ENCODE measurements at places on chromosomes 2 and 18. TPM values are rescaled to one million over a fixed set of nuclear protein-coding genes. Genes with fewer than 3 reads are reported as not detected.

DNA sequence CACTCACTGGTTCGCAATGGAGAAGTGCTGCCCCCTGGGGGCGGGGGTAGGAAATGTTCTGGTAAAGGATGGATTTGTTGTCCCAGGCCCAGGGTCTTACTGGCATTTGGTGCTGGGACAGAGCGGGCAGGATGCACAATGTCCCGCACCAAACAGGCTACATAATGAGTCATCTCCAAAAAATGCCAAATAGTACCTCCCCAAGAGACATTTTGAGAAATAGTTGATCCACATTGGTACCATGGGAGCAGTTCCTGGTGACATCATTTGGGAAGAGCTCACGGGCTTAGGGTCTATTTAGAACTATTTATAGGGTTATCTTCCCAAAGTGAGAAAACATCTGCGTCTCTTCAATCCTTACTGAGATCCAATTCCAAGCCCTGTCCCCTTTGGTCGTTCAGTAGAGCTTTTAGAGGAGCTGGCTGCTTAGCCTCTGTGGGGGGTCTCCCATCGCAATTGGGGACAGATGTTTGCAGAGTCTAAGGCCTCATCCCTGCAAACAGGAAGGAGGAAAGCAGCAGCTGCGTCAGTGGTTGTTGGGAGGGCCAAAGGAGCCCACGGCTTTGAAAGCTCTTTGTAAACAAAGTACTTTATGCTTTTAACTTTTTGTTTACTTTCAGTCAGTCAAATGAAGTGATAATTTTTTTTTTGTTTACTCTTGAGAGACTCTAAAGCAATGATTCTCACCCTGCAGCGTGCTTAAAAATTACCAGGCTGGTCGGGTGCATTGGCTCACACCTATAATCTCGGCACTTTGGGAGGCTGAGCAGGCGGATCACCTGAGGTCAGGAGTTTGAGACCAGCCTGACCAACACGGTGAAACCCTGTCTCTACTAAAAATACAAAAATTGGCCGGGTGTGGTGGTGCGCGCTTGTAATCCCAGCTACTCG is 49.3 kb downstream of the GREB1 start:
- DNase-seq: no peak

RBKS gene
- total RNA-seq: 1.4 TPM

DNA sequence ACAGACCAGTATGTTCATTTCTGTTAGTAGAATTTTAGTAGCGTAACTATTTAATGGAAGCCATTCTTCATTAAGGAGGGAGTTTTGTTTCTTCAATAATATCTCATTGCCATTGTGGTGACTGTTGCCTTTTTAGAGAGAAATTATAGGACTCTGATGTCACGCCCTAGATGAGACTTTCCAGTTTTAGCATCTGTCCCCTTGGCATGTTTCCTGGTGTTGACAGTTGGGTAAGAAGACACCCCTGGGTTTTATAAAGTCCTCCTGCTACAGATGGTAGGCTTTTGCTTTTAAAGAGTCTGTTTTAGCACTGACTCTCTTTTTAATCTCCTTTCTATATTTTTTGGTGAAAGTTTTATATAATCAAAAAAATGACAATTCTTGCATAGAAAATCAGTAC is 41.9 kb downstream of the KCNJ3 start:
- DNase-seq: no peak

DNA sequence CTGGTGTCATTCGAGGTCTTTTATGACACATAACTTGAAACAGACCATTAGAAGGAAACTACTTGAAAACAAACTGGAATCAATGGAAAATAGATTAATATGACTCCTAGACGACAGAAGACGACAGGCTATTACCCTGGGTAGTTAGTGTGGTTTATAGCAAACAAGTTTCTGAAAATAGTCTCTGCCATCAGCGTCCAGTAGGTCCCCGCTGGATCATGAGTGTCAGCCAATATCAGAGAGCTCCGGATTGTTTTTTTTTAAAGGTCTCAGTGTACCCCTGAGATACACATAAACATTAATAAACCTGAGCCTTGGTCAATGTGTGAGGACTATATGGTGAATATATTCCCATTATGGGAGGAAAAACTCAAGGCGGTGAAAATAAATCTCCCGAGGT is 115.0 kb upstream of the THUMPD2 start:
- DNase-seq: no peak

POTEJ gene
- 2.1 TPM for total RNA-seq

- no peak for DNase-seq
These were observed 353.4 kb downstream of the ALK start for GRCh38 chr2:29567906-29568520.

GRCh38 chr2:185979546-185980071 is 241.0 kb downstream of the FSIP2 start:
- no peak for DNase-seq

DNA sequence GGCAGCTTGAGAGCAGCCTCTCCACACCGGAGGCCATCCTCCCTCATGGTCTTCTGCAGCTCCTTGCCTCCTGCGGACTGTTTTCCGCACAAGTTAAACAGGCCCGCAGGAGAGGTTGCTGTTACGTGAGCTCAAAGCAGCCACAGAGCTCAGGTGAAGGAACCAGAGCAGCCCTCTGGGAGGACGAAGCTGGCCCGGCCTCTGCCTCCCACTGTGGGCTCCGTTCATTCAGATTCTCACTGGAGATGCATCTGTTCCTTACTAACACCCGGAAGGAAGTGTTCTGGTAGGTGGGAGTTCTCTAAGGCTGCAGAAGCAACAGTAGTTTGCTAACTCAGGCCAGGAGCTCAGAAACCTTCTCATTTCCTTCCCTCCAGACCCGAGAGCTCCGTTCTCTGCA is 10.9 kb downstream of the DIPK1C start:
- DNase-seq: no peak

DNA sequence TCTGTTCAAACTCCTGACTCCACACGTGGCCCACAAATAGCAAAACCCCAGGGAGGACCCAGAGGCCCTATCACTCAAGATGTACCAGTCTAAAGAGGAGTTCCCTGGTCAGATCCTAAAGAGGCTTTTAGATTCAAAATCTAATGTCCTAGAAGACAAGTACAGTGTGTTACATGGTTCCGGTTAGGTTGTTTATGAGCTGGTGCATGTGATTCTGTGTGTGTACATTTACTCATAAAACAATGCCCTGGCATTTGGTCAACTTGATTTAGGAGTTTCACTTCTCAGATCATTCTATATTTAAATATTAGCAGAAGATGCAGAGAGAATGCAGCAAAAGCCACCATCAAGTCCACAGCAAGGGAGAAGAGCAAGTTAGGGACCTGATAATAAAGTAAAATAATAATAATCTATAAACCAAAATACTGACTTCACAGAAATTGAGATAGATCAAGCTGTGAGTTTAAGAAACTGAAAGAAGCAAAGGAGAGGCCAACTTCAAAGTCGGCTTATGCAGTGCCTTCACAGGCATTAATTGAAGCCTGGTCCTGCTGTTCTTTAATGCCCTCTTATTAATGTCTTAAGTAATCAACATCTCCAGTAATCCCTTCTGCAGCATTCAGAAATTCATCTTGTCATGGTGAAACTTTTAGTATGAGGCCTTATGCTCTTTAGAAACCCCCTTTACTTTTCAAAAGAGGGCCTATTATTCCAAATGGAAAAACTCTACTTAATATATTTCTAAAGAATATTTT is 4.2 kb upstream of the AP1S3 start:
- no peak for DNase-seq

SERPINB10 gene
- total RNA-seq: not detected

EML6 gene
- 0.26 TPM for total RNA-seq

DNA sequence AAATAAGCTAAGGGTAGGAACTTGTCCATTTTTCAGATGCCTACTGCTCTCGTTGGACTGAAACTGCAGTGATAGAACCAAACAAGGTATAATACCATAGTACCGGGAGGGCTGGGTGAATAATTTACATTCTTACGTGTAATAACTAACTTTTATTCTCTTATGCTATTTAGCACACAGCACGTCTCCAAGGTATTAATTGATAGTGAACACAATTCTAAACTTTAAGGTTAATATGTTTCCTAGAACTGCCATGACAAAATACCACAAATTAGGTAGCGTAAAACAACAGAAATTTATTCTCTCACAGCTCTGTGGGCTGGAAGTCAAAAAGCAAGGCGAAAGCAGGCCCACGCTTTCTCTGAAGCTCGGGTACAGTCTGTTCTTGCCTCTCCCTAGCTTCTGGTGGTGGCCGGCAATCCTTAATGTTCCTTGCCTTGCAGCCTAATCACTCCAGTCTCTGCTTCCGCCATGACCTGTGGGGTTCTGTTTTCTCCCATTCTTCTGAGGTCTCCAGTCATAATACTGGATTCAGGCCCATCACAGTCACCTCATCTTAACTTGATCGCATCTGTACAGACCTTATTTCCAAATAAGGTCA is 5.6 kb upstream of the BCL2 start:
- no peak for DNase-seq

GDF7 gene
- total RNA-seq: 0.26 TPM

IL1RL1 gene
- total RNA-seq: 28.8 TPM

- no peak for DNase-seq
These were observed 232.8 kb upstream of the ATP5MC3 start for GRCh38 chr2:175414191-175414881.

PLCL1 gene
- total RNA-seq: 70.1 TPM

- no peak for DNase-seq
These were observed 29.1 kb downstream of the ARMC9 start for GRCh38 chr2:231227310-231228162.

DNA sequence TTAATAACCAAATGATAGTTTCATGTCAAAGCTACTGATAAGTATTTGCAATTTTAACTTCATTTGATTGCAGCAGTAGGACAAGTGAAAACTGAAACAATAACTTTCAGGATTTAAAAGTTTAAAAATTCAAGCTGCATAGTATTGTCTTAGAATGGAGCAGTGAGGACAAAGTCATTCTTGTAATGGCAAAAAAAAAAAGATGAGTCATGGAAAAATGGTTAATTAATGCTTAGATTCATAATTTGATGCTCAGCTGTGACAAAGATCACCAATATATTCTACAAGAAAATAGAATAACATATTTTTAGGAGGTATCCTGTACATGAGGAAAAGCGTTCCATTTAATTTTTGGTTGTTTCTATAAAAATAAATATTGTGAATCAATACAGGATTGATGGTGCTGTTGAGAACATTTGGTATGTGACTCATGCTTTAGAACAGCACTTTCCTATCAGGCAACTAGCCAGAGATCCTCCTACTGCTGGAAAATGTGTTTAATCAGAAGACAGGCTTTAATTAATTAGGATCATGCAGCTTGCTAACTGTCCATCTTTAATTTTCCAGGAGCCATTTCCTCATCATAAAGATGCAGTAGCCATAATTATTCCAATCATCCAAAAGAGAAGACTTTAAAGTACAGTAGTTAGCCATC is 239.0 kb upstream of the MMADHC start:
- DNase-seq: no peak

PLCD4 gene
- 0.79 TPM for total RNA-seq

DNA sequence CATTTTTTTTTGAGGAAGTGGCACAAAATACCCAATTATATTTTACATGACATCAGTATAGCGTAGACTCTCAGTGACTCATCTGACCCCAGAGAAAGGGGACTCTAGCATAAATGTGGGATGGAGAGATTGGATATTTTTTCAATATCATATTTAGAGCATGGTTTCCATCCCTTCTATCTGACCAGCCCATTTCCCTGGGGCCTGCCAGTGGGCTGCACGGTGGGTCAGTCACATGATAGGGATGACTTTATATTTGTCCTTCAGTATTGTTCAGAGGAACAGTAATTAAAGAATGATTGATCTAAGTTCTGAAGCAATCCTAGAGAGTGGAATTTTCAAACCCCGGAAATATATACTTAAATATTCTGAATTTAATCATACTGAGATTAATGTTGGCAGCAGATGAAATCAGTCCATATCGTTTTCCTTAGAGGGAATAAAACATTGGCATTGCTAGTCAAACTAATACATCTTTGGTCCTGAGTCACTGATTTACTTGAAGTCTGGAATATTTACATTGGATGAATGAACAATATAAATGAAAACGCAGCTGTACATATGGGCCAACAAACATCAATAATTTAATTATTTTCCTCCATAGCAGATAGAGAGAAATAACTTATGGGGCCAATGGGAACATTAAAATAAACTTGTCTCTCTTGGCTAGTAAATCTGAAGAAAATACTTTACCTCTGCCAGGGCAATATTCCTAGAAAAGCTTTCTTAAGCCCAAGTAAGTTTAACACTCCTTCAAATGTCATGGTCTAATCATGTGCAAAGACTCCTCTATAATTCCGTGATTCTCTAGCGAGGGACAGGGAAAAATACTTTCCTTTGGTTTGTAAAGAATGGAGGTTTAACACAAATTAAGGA is 563.6 kb upstream of the PKDCC start:
- no peak for DNase-seq

- peak; percentile 67 for DNase-seq
These were observed 24.5 kb upstream of the CD28 start for GRCh38 chr2:203681978-203682377.

DNA sequence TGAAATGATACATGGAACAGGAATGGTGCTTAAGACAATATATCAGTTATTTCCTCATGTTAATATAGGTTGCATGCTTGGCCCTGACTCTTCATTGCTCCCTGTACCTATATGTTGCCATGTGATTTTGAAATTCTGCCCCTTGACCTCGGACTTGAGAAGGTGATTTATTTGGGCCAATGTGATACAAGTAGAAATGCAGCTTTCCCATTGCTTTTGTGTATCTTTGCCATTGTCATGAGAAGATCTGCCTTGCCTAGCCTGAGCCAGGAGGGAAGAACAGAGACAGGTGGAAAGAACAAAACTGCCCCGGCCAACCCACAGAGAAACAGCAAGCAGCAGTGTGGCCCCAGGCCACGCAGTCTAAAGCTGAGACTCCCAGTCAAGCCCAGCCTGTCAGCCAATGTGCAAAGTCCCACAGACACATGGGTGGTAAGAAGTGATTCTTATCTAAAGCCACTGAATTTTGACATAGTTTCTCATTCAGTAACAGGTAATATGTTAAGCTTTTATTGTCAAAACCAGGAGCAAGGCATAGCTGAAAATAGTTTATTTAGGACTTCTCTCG is 245.7 kb upstream of the RND3 start:
- DNase-seq: no peak

GRCh38 chr2:190270298-190270697 is 49.3 kb downstream of the HIBCH start:
- DNase-seq: no peak

- no peak for DNase-seq
These were observed 129.1 kb downstream of the ARHGAP15 start for GRCh38 chr2:143258126-143258892.

DNA sequence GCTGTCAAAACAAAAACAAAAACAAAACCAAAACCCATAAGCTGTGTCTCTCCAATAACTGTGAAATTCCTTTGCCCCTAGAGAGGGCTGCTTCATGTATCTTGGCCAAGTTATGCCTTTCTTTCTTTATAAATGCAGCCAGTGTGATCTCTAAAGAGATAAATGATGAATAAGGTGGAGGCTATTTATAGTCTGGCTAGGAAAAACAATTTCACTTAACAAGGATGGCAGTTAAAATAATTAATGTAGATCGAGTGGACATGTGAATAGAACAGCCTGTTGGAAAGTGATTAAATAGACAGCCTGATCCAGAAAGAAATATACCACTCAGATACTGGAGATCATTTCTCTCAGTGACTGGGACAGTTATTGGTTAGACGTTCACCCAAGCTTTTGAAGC is 1666.9 kb upstream of the CELF4 start:
- DNase-seq: no peak
